Ascending aorta (tissue), 2 donors: ENCODE measurements at places on chromosomes 2 and 18. TPM values are rescaled to one million over a fixed set of nuclear protein-coding genes. Genes with fewer than 3 reads are reported as not detected.

- H3K4me3 ChIP-seq = no peak overlapping the region
- peak; percentile 31 for DNase-seq
- no peaks in the 10 kb centered on the region for H3K36me3 ChIP-seq
- no peak overlapping the region for H3K27ac ChIP-seq
- no peaks in the 10 kb centered on the region for H3K27me3 ChIP-seq
- no peaks in the 10 kb centered on the region for H3K4me1 ChIP-seq
Measured at GRCh38 chr2:232980683-232981082, 32.4 kb downstream of the NGEF start.

GRCh38 chr2:203661279-203661908 is 45.0 kb upstream of the CD28 start:
- peak overlapping the region; percentile 38 for H3K27ac ChIP-seq
- no peak for DNase-seq
- no peaks in the 10 kb centered on the region for H3K36me3 ChIP-seq
- no peak overlapping the region for H3K4me3 ChIP-seq
- no peaks in the 10 kb centered on the region for H3K4me1 ChIP-seq

Gene SPRED2
- 18.5 TPM for total RNA-seq

DNA sequence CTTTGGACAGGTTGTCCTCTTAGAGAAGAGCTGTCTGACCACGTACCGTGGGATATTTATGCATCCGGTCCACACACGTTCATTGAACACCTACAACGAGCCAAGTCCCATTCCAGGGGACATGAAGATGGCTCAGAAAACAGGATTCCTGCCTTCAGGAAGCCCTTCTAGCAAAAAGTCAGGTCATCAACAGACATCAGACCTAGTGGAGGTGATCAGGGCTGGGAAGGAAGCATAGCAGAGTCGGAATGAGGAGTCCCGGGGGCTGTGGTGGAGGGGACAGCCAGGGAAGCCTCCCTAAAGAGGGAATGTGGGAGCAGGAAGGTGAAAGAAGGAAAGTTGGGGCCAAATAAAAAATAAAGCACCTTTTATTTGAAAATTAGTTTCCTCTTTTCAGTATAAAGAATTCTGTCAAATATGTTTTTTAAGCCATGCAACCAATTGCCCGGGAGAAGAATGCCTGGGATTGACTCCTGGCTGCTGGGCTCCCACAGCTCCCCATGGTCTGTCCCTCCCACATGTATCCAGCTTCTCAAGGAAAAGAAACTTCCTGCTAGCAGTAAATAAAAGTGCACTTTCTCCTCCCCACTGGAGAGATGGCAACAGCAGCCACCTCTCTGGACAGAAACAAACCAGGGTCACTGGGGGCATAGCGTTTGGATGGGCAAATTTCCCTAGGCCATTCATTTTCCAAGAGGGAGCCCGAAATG is 144.8 kb downstream of the SMAD7 start:
- H3K36me3 ChIP-seq = no peaks in the 10 kb centered on the region
- H3K27ac ChIP-seq = peak overlapping the region; percentile 88
- DNase-seq = no peak
- no peaks in the 10 kb centered on the region for H3K27me3 ChIP-seq
- peaks cover 23% of the 10 kb centered on the region for H3K4me1 ChIP-seq

DNA sequence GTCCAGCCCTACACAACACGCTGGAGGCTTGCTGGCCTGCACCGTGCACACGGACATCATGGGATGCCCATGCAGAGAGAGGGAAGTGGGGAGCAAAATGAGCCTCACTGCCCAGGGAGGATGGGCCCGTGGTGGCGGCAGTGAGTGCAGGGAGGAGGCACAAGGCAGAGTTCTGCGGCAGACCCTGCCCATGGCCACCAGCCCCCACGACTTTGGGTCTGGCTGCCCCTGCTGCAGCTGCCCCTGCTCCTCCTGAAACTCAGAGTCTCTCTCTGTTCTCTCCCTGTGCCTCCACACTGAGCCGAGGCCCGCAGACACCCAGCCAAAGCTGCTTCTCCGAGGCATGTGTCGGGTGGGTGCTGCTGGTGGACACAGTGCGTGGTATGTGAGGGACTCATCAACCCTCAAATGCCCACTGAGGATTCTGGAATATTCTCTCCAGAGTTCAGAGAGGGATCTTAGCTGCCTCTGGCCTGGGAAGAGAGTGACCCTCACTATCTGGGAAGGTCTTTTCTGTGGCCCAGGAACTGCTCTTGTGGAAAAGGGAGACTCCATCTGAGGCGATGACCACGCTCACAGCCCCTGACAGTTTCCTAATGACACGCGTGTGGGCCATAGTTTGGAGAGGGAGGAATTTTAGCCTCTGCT is 45.1 kb upstream of the HPCAL1 start:
- H3K4me3 ChIP-seq = no peak overlapping the region
- DNase-seq = no peak
- H3K27me3 ChIP-seq = no peaks in the 10 kb centered on the region
- H3K4me1 ChIP-seq = no peaks in the 10 kb centered on the region
- H3K36me3 ChIP-seq = no peaks in the 10 kb centered on the region

Gene VAMP8
- total RNA-seq = 10.0 TPM
